ENCODE measurements at places on chromosomes 6 and 20. TPM values are rescaled to one million over a fixed set of nuclear protein-coding genes. Genes with fewer than 3 reads are reported as not detected.

The PGBD1 gene
- polyA plus RNA-seq, result 7.4 TPM

The PRSS35 gene
- 77.9 TPM for polyA plus RNA-seq

The GABRR1 gene
- not detected for polyA plus RNA-seq

The MOCS1 gene
- 4.9 TPM for polyA plus RNA-seq

The LY6G5C gene
- polyA plus RNA-seq, result not detected

DNA sequence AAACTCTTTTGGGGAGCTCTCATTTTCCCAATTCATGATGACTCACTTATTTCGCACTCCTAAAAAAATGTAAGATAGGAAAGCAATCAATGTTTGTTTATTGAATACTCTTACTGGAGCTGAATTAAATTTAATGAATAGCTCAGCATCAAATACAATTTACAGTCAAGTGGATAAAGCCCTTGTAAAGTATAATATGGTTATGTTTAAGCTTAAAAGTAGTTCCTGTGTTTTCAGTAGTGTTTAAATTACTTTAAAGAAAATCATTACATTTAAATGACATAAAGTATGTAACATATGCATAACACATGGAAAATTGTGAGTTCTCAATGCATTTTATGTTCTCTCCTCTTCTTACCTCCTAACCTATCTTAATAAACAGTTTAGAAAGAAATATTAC is at the start of gene OR2B3:
Gene OR2B3 (minus strand): TSS at position 101 of the 400 bp plus-strand sequence. CDS start 65 bp downstream, at position 36.
- no peak for DNase-seq

GRCh38 chr20:45612314-45612713 is 17.2 kb upstream of the WFDC10A start:
- no peak for DNase-seq

DNA sequence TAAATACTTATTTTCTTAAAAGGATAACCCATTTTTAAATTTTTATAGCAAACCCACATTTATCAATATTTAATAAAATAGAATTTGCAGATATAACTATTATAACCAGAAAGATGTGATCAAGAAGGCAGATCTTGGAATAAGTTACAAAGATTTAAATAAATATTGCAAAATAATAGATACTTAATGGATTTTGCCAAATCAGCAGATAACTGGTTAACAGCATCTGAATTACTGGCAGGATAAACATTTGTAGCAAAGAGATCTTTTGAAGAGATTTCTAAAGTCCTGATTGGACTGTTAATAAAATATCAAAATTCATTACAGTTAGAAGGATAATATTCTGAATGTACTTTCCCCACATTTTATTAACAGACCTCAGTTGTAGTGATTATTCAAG is 144.2 kb downstream of the PDSS2 start:
- DNase-seq, result no peak

DNA sequence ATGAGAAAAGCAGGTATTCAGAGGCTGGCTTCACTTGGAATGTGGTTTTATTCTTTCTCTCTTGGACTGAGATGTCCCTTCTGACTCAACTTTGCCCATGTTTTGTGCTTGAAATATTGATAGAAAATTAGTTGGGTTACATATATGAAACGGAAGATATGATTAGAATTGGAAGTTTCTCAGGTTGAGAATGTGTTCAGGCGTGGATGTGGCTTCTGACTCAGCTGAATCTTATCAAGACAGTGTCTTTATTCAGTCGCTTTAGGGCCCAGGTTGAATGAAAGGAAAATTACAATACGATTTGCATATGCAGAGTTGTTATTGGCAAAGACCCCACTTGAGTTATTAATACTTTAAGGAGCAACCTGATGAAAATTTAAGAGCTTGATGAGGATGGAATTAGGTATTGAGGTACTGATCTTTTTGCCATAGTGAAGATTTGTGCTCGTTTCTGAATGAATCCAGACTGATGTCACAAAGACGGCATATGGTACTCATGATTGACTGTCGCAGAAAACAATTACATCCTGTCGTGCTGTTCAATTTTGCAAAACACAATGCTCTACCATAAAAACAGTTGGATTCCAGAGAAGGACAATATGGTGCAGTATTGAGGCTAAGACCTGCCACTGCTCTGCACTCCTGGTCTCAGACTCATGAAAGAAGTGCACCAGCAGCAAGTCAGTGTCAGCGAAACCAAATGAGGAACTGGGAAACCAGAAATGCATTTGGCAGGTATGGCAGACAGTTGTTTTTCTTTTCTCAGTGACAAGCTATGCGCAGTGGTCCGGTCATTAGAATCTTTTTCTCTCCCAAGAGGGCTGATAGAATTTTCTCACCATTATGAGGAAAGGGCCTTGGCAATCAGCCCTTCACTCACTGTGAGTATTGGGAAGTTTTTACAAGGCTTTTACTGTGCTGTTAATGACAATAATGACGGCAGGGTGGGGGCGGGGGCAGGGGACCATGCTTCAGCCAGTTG is 158.3 kb downstream of the DOK5 start:
- DNase-seq, result no peak

DNA sequence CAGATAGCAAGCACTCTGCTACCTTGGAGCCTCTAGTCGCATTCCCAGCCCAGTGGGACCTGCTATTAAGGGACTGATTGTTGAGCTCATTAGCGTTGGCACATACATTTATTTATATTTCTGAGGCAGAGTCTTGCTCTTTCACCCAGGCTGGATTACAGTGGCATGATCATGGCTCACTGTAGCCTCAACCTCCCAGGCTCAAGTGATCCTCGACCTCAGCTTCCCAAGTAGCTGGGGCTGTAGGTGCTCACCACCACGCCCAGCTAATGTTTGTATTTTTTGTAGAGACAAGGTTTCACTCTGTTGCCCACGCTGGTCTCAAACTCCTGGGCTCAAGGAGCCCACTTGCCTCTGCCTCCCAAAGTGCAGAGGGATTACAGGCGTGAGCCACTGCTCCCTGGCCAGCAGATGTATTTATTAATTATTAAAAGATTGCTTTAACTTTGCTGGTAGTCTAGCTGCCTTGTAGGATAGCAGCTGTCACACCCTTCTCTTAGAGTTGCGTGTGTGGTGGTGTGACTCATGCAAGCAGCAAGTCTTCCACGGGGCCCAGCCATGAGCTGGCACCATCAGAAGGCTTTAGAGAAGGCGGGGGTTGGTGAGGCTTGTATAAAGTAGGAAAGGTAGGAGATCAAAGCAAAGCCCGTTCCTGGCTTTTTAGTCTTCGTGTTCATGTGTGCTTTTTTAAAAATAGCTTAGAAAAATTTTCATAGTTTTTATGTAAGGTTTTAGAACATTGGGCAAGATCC is 16.5 kb downstream of the ACTR5 start:
- DNase-seq, result no peak

DNA sequence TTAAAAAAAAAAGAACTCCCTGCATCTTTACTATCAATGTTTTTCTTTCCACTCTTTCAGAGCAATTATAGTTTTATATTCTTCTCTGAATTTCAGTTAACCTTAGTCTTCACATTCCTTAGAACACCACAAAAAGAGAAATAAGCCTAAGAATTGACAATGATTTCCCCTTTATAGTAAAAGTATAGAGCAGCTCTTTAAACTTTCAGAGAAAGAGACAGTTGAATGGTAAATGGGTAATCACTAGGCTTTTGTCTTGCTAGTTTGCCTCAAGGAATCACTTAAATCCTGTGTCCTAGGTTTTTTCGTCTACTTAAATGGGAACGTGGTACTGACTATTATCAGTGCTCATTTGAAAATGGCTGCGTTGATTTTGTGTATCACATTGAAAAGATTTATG is 31.8 kb downstream of the SLX4IP start:
- no peak for DNase-seq

- DNase-seq, result no peak
These were observed 9.9 kb downstream of the STX16 start for GRCh38 chr20:58660855-58661597.

DNA sequence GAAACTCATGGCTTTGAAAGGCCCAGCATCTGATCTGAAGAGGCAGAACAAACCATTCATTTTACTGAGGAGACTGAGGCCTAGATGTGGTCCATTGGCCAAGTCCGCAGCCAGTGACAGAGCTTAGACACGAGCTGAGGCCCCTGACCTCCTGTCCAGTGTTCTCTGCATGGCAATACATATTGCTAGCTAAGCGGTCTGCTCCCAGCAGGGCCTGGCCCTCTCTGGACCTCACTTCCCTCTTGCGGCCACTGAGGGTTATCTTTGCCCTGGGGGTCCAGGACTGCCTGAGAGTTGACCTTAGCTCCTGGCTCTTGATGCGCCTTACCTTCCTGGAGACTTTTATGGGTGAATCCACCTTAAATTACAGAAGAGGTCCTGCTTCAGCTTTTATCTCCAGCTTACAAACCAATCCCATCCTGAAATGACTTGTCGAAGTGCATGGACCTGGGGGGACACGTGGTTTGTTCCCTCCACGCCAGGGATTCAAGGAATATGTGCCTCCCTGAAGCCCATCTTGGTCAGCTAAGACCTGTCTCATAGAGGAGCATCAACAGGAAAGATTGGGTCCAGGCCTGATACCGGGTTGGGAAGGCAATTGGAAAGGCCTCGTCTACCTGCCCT is 75.6 kb downstream of the CNBD2 start:
- DNase-seq, result no peak

GRCh38 chr6:122904166-122904565 is 91.9 kb upstream of the CLVS2 start:
- DNase-seq, result no peak

DNA sequence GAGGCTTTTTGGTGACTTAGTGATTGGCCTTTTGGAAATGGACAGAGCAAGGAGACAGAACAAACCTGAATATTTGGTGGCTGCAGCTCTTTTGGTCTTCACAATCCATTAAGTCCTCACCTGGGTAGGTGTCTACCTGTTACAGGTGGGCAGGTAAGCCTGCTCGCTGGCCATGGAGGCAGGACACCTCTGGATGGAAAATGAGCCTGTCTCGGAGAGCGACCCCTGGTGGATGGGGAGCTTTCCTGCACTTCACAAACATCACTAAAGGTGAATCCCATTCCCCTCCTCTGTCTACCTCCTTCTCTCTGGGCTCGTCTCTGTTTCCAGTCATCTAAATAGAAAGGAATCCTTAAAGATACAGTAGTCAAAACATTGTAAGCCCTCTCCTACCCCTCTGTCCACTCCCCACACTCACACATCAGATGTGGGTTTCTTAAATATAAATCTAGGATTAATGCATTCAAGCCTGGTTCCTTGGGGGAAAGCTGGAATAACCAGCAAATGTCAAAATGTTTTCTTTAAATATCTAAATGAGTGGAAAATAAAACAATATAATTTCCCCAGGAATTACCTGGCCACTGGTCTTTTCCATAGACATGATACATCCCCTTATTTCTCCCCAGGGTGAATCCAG is 304.9 kb downstream of the CDH26 start:
- no peak for DNase-seq

- DNase-seq, result no peak
These were observed 53.5 kb upstream of the SLC22A16 start for GRCh38 chr6:110529907-110530306.

- DNase-seq, result no peak
These were observed 136.1 kb downstream of the EYA4 start for GRCh38 chr6:133377219-133377618.

DNA sequence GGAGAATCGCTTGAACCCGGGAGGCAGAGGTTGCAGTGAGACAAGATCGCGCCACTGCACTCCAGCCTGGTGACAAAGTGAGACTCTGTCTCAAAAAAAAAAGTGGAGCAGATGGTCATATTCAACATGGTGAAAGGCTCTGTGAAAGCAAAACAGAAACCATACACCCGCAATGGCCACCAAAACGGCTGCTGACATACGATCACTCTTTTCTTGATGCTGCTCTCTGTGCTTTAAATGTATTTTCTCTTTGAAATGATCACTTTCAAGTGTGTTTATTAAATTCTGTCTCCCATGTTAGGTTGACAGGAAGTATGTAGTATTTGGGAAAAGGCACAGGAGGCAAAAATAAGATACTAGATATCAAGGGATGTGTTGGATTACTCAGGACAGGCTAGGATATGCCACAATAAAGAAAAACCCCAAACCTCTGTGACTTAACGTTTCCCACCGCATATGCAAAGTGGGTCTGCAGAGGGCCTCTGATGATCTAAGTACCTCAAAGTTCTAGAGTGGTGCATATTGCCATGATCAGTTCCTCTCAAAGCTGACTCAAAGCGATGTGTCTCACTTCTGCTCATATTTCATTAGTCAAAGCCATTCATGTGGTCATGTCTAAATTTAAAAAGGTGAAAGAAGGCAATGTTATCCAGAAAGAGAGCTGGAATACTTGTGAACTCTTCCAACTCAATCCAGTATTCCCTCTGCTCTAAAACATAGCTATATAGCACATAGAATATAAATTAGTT is 155.1 kb upstream of the SOX4 start:
- no peak for DNase-seq

GRCh38 chr6:100112855-100113508 is 119.0 kb upstream of the MCHR2 start:
- no peak for DNase-seq

DNA sequence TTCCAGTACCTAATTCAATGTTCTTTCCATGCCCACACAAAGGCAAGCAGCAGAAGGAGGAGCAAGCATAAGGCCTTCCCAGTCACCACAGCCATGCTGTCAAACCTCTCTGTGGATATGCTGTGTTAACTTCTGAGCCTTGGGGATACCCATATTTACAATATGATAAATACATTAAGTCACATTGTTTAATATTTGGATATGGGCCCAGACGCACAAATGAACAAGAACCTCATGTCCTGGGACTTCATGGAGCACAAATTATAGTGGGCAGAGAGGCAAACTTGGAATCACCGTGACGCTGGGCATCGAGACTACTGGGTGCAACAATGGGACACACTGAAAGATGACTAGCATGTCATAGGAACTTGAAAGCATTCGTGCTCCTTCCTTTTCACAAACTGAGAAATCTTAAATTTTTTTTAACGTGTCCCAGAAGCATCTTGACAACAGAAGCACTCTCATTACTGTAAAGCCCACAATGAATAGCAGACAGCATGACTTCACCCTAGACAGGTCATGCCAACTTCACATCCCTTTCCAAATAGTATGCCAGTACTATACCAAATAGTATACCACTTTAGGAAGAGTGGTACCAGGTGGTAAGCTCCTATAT is 16.0 kb downstream of the SOD2 start:
- DNase-seq, result no peak

DNA sequence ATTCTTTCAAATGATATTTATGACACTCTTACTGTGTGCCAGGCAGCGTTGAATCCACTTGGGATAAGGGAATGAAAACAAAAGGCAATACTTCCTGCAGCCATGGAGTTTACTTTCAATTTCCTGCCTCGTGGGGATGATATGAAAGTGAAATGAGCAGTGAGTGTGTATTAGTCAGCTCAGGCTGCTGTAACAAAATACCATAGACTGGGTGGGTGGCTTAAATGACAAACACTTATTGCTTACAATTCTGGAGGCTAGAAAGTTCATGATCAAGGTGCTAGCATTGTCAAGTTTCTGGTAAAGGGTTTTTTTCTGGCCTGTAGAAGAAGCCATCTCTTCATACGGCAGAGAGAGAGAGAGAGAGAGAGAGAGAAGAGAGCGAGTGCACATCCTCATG is 41.7 kb downstream of the TSHZ2 start:
- no peak for DNase-seq
